ENCODE measurements at places on chromosomes 4 and X.

- ATAC-seq = peak; percentile 69
Observed at GRCh38 chrX:154046031-154046781, 26.5 kb upstream of the IRAK1 start.

- ATAC-seq = peak; percentile 45
Observed at GRCh38 chr4:22391551-22391950, 124.3 kb downstream of the ADGRA3 start.

DNA sequence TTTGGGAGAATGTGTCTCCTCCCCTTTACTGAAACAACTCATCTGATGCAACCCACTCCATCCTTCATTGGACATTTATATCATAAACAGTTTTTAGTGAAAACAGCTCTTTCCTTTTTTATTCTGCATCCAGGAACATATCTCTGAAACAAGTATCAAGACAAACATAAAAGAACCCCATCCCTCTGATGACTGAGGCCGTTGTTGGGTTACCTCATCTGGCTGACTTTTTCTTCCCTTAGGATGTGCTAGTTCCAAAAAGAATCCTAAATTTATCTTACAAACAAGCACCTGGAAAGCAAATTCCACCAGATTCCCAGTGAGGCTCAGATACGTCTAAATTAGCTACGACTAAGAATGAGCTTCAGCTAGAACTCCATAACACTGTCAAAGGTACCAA lies 483.7 kb upstream of the INTU start:
- no peak for ATAC-seq

DNA sequence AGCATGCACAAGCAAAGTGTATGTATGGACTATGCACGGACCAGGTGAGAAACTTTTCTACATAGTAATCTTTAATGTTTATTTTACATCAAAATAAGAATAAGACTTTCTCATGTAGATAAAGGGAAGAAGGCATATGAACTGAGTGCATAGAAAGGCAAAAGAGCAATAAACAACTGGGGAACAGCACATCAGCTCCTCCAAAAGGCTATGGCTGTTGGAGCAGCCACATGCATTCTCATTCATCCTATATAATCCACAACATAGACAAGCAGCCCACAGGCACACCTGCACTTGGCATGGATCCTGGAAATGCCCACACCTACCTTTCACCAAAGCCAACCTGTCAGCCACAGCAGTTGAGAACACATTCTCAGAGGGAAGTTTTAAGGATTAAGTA lies 586.9 kb upstream of the INTU start:
- no peak for ATAC-seq

- no peak for ATAC-seq
Observed at GRCh38 chr4:182126096-182126495, 117.1 kb upstream of the TENM3 start.

GRCh38 chrX:134670134-134670924 lies 12.1 kb upstream of the PLAC1 start:
- peak; percentile 82 for ATAC-seq

GRCh38 chr4:20652226-20652885 lies 47.9 kb upstream of the PACRGL start:
- no peak for ATAC-seq

DNA sequence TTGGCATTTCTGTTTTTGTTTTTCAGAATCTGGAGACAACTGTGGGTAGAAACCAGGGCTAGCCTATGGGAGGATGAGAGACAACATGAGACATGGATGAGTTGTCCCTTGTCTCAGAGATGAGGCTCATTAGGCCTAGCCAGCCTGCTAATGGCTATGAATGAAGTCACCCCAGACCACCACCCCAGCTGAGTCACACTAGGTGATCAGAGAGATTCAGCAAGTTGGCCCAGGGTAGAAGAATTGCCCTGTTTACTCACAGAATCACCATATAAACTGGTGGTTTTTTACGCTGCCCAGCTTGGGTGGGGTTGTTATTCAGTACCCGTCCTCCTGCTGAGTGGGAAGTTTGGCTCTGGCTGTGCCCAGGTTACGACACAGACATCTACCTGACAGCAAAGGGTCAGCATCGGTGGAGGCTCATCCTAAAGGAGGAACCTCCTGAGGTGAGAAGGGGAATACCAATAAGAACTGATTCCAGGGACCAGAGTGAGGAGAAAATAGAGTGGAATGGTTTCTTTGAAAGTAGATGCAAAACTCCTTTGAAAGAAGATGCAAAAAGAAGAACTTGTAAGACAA lies 17.2 kb upstream of the ARSJ start:
- peak; percentile 56 for ATAC-seq

GRCh38 chr4:93835929-93836328 lies 7.4 kb downstream of the ATOH1 start:
- no peak for ATAC-seq

DNA sequence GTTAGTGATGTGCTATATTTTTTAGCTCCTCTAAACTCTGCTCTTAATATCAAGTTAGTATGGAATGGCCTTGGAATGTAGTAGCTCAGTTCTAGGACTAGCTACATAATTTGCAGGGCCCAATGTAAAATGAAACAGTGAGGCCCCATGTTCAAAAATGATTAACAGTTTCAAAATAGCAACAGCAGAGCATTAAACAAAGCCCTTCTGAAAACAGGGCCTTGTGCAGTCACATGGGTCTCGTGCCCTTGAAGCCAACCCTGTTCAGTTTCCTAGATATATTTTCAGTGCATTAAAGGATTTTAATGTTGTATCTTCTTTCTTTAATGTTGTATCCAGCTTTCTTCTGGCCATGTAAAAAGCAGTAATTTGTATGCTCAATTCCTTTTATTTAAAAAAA lies 82.1 kb downstream of the TASL start:
- no peak for ATAC-seq

DNA sequence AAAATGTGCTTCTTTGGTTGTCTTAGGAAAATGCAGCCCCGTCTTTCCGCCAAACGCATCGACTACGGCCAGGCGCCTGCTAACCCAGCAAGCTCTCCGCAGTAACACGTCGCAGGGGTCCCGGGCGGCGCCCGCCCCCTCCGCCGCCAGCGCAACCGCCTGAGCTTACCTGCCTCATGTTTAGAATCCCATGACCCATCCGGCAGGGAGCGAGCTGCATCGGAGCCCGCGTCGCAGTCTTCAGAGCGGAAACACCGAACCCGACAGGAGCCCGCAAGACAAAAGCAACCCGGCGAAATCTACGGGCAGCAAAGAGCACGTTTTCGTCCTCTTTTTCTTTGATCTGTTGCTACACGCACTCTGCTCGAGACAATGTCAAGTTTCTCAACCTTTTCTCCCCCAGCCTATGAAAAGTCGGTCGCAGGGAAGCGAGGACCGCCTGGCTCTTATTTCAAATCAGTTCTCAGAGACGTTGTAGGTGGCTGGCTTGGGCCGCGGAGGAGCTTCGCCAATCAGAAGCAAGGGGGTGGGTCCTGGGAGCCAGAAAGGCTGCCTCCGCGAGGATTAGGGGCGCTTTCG lies at the start of gene MID1:
Gene MID1, minus strand, starts transcription at position 465 of the 579 bp plus-strand sequence. CDS start 53,038 bp downstream, outside the sequence.
- peak; percentile 91 for ATAC-seq

DNA sequence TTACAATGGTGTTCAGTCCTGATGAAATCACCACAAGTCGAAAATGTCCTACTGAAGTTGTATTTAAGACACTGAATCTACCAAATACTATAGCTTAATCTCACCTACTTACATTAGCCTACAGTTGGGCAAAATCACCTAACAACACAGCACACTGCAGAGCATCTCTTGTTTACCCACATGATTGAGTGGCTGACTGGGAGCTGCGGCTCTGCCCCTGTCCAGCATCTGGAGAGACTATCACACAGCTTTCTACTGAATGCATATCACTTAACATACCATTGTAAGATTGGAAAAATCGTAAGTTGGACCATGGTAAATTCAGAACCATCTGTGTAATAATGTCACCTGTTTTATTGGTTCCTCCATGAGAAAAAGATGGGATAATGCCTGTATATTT lies 1083.2 kb upstream of the PCDH7 start:
- ATAC-seq = no peak

DNA sequence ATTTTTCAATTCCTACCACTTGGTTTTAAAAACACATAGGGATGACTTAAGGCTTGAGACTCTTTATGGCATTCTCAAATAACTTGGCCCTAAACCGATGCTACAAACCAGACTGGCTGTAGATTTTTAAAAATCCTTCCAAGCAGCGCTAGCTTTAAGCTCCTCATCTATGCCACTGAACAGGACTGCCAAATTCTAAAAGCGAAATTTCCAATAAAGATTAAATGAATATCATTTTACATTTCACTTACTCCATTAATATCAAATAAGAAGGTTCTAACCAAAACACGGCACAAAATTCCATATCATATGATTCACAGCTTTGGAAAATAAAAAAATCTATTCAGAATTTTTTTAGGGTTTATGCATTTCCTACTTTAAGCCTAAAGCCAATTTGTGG lies 134.2 kb downstream of the FANCB start:
- peak; percentile 74 for ATAC-seq

- no peak for ATAC-seq
Observed at GRCh38 chr4:114911111-114911510, 202.3 kb downstream of the NDST4 start.

- no peak for ATAC-seq
Observed at GRCh38 chrX:119190091-119190681, 45.9 kb upstream of the PGRMC1 start.

DNA sequence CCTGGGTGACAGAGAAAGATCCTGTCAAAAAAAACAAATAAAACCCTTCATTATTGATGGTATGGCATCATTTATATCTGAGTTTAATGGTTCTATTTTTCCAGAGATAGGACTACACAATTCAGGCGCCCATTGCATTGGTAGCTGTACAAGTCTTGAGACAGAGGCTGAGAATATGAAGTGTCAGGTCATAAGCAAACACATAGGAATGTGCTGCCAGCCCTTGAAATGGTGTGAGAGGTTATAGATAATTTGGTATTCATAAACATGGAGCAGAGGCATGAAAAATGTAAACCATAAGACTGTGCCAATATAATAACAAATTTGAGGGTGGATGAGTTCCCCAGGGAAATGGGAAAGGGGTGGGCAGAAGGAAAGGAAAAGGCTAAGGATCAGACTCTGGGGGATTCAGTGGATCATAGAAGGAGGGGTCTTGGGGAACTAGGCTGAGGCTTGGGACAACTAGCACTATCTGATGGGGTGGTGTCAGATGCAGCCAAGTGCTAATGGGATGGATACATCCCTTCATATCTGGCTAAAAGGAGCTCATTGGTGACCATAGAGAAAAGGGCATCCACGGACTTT lies 50.8 kb downstream of the MAOA start:
- ATAC-seq = no peak

DNA sequence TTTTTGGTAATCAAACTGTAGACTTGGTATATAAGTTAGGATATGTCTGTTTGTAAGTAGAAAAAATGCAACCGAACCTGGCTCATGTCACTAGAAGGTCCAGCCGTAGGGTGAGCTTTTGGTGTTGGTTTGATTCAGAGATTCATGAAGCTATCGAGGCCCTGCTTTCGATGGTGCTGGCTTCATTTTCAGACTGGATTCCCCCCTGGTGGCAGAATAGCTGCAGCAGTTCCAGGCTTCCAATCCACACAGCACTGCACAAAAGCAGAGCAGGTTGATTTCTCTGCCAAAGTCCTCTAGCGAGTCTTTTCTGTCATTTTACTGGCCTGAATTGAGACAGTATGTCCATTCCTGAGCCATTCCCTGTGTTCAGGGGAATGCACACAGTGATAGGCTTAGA lies 33.1 kb downstream of the PDK3 start:
- ATAC-seq = peak; percentile 69

- no peak for ATAC-seq
Observed at GRCh38 chr4:79979785-79980437, 93.1 kb downstream of the ANTXR2 start.

GRCh38 chr4:42642101-42642797 lies 14.7 kb downstream of the ATP8A1 start:
- ATAC-seq = no peak

DNA sequence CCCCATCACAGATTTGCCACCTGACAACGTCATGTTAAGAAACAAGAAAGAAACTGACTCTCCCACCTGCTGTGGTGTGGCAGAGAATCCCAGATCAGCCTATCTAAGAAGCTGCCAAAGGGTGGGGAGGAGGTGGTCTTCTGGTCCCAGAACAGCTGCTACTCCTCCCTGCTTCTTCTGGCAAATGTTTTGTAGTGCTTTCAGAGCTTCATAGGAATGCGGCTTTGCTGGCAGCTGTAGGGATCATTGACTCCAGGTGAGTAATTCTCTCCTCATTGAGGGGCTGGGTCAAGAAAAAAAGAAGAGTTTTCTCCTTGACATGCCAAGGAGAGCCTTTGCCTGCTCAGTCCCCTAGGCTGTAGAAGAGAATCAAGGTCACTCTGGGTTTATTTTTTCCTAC lies 23.3 kb downstream of the NRK start:
- no peak for ATAC-seq

DNA sequence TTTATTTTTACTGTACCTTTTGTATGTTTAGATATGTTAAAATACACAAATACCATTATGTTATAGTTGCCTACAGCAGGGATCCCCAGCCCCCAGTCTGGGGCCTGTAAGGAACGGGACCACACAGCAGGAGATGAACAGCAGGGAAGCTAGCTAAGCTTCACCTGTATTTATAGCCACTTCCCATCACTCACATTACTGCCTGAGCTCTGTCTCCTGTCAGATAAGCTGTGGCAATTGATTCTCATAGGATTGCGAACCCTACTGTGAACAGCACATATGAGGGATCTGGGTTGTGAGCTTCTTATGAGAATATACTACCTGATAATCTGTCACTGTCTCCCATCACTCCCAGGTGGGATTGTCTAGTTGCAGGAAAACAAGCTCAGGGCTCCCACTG lies 73.9 kb downstream of the BMPR1B start:
- ATAC-seq = no peak

- no peak for ATAC-seq
Observed at GRCh38 chr4:125225806-125226205, 88.9 kb upstream of the FAT4 start.

DNA sequence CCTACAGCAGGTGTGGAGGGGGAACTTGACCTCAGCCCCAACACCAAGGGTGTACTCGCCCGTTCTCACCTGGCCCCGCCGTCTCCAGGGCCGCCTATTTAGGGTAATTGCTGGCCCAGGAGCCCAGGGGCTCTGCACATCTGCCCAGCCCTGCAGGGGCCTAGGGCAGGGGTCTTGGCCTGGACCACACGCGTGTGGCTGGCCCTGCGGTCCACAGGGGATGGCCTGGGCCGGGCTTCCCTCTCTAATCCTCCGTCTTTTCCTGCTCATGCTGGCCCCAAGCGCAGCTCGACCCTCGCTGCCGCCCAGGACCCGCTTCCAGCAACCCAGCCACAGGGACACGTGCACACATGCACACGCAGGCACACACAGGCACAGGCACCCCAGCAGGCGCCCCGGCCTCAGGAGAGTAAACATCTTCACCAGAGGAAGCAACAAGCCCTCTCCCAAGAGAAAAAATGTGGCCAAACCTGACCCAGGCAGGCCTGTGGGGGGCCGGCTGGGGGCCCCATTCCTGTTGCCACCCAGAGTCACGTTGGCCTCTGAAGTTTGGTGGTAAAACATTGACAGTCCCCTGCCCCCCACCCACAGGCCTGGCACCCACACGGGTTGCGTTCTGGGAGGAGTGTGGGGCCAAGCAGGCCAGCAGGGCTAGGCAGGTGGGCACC lies 24.6 kb upstream of the FGFR3 start:
- ATAC-seq = no peak

GRCh38 chr4:6227412-6228157 lies 27.2 kb upstream of the JAKMIP1 start:
- no peak for ATAC-seq

GRCh38 chr4:87117051-87117731 lies 103.2 kb downstream of the KLHL8 start:
- ATAC-seq = no peak

GRCh38 chr4:151659601-151660364 lies 101.0 kb downstream of the GATB start:
- peak; percentile 33 for ATAC-seq

All from SK-N-SH treated with all-trans-retinoic acid at 6 μM for 48 hours (cell line).